ENCODE measurements at places on chromosomes 7 and 10.

- no peak for DNase-seq
Observed at GRCh38 chr10:68526634-68527307, 552 bp downstream of the SLC25A16 start.

DNA sequence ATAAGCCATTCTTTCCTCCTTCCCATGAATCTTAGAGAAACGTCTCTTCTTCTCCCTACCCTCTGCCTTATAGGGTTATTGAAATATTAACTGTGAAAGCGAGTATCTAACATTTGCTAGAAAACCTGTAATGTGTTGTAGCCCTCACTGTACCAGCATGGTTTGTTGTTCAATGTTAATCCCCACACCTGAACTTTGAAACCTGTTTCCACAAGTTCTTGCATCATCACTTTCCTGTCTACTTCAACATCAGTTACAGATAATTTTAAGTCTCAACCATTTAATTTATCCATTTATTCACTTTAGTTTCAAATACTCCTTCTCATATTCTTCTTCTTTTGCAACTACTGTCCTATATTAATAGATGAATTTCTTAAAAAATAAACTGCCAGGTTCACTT is 148.2 kb downstream of the ETV1 start:
- no peak for DNase-seq

DNA sequence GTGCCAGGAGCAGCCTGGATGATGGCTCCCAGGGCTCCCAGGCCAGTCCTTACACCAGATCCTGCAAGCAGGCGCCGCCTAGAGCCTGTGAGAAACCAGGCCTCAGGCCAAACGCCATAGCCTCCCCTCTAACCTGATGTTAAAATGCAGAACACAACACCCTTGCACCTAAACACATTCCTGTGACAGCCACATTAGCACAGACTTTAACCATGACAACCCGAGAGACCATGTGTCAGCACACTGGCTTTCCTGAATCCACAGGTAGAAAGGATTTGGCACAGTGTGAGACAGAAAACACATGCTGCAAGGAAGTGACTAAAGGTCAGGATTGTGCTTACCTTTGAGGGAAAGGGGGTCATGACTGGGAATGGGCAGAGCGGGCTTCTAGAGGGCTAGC is 59.9 kb downstream of the SGMS1 start:
- no peak for DNase-seq

DNA sequence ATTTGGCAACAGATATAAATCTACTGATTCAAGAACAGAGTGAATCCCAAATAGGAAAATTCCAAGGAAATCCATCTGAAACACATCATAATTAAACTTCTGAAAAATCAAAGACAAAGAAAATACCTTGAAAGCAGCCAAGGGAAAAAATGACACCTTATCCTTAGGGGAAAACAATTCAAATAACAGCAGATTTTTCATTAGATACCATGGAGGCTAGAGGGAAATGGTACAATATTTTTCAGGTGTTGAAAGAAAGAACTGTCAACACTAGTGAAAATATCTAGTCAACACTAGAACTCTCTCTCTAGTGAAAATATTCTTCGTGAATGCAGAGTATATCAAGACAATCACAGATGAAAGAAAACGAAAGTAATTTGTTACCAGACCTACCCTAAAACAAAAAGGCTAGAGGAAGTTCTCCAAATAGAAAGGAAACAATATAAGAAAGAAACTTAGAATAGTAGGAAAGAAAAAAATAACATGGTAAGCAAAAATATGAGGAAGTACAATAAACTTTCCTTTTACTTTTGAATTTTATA is 5.7 kb upstream of the FAM241B start:
- no peak for DNase-seq

DNA sequence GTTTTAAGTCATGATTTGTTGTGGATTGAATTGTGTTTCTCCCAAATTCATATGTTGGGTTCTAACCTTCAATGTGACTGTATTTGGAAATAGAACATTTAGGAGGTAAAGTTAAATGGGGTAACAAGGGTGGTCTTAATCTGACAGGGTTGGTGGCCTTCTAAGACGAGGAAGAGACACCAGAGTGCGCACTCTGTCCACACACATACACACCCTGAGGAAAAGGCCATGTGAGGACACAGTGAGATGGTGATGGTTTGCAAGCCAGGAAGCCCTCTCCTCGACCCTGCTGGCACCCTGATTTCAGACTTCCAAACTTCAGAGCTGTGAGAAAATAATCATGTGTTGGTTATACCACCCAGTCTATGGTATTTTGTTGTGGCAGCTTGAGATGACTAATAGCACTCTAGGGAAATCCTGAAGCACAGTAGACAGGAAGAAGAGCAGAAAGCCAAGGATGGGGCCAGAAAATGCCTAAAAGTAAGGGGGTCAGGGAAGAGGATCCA is 28.0 kb upstream of the SEM1 start:
- DNase-seq = no peak

GRCh38 chr10:9302140-9302746 is 1247.8 kb downstream of the GATA3 start:
- DNase-seq = no peak

DNA sequence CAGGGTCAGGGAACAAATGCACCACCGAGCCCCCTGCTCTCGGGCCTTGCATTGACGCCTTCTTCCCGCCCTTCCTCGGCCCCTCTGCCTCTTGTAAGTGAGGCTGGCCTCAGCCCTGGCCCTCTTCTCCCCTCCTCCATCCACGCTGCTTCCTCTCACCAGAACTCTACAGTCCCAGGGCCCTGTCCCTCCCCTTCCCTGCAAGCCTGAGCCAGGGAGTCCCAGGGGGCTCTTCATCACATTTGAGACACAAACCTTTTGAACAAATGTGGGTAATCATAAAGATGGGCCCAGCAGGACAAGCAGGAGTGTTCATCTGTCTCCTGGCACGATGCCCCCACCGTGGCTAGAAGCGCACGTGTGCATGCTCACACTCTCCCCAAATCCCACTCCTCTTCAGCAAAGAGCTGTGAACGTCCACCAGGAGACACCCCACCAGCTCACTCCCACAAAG is 57.7 kb downstream of the SLIT1 start:
- no peak for DNase-seq

DNA sequence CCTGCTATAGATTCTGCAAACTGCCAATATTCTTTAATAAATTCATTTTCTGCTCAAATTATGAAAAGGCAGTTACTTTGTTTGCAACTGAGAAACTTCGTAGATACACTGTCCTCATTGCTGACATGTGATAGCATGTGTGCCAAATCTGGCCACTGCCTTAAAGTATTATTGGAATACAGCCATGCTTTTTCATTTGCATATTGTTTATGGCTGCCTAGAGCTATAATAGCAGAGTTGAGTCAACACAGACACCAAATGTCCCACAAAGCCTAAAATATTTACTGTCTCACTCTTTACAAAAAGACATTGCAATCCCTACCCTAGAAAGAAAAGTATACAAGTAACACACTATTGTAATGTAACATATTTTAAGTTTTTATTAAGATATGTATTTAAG is 647.4 kb downstream of the XPNPEP1 start:
- no peak for DNase-seq

DNA sequence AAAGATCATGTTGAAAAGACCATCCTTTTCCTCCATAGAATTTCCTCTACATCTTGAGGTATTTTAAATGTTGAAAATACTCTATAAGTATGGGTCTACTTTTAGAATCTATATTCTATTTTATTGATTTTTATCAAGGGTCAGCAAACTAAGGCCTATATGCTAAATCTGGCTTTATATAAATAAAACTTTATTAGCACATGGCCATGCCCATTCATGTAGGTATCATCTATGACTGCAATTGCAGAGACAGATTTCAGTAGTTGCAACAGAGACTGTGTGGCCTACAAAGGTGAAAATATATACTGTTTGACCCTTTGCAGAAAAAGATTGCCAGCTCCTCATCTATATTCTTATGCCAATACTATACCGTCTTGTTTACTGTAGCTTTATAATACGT is 72.7 kb downstream of the TAX1BP1 start:
- DNase-seq = no peak

- no peak for DNase-seq
Observed at GRCh38 chr10:130924138-130924819, 387.2 kb downstream of the TCERG1L start.

- no peak for DNase-seq
Observed at GRCh38 chr10:49734676-49735075, 27.4 kb downstream of the OGDHL start.

GRCh38 chr10:123148414-123149161 is 652 bp downstream of the HMX2 start:
- no peak for DNase-seq

GRCh38 chr7:105635197-105635596 is 53.9 kb upstream of the EFCAB10 start:
- no peak for DNase-seq
